ENCODE measurements at places on chromosomes 3 and 15.

- DNase-seq: no peak
These were observed 139.3 kb upstream of the ICE2 start for GRCh38 chr15:60618206-60618605.

- no peak for DNase-seq
These were observed 32.7 kb upstream of the DLG1 start for GRCh38 chr3:197331131-197331530.

GRCh38 chr15:77642793-77643430 lies 10.2 kb upstream of the LINGO1 start:
- DNase-seq: peak; percentile 68

DNA sequence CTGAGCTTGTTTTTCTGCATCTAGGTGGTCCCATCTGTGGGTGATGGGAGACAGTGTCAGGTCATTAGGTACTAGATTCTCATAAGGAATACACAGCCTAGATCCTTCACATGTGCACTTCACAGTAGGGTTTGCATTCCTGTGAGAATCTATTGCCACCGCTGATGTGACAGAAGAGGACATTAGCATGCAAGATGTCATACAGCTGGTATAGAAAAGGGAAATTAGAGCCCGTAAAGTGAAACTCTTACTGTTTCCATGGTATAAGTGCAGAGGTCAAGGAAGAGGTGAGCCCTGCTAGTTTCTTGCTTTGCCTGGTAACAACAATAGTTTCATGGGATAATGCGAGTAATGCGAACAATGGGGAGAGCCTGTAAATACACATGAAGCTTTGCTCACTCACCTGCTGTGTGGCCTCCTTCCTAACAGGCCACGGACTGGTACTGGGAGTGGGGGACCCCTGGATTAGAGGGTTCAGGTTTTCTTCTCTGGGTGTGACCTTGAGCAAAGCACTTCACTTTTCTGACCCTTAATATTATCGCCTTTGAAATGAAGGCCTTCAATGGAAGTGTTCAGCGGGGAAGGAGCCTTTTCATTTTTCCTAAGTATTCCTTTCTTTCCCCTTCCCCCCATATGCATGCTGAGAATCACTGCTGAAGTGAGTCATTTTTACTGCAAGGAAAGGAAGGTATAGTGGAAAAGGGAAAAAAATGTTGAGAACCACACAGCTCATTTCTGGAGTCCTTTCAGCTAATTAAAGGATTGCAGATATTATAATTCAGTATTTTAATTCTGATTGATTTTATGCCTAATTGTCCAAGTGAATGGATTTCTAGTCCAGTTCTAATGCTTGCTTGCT lies 286.4 kb downstream of the UBE2E2 start:
- DNase-seq: no peak

GRCh38 chr3:86239946-86240345 lies 751.0 kb downstream of the VGLL3 start:
- no peak for DNase-seq

DNA sequence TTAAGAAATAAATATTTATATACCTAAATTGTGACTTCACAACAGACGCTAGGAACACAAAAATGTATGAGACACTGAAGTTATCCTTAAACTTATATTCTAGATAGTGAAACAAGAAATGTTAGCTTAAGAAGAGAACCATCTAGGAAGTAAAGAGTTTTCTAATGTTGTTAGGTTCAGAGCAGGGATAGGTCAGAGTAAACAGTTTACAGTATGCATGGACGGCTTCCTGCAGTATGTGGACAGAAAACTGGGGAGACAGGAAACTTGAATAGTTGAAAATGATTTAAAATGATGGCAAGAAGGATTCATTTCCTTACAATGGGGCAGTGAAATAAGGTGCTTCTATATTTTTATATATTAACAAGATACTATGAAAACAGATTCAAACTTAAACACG lies 449.8 kb downstream of the MAGI1 start:
- no peak for DNase-seq

- no peak for DNase-seq
These were observed 17.7 kb downstream of the RBP1 start for GRCh38 chr3:139521816-139522215.

DNA sequence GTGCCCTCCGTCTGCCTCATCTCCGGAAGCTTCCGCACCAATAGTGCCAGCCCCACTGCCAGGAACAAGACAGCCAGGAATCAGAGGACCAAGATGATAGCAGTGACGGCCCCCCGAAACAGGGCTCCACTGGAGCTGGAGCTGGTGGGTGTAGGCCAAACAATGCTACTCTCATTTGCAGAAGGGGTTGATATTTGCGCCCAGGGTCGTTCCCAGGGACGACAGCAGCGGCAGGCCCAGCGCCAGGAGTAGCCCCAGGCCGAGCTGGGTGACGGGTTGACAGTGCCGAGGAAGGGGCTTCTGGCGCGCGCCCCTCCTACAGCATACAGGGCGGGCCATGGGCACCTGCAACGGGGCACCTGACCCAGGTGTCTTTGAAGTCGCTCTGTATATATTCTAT lies 301.4 kb downstream of the CNTN6 start:
- no peak for DNase-seq

DNA sequence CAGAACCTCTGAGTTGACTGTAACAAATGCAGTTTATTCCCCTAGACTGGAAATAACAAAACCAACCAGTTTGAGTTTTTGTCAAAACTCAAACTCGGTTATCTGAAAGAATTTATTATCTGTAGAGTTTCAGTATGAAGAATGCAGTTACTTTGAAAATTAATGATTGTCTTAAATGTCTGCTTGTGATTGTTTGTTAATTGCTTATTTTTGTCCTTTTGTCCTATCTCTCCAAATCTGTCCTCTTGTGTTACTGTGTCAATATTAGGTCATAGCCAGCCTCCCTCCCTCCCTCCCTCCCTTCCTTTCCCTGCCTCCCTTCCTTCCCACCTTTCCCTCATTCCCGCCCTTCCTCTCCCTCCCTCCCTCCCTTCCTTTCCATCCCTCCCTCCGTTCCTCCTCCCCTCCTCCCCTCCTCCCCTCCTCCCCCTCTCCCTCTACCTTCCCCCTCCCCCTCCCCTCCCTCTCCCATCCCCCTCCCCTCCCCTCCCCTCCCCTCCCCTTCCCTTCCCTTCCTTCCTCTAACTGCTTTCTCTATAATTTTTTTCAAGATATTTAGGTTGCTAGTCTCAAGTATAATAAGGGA lies 153.5 kb downstream of the FNDC3B start:
- no peak for DNase-seq

DNA sequence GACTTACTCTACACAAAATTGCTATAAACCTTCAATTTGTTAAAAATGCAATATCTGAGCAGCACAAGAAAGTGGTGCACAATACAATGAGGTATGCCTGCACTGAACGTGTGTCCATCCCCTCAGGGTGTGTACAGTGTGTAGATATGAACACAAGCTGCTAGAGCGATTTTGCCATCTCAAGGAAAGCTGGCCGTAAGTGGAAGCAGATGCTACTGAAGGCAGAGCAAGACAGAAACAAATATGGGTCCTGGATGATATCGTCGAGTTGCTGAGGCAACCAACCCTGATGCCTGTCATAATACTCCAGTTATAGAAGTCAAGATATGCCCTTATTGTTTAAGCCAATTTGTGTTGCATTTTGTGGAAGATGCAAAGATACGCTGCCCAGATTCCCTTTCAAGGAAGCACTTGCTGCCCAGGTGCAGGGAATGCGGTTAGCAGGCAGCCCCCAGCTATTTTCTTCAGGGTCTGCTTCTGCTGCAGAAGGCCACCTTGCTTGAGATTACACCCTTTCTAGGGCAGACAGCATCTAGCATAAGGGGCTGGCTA lies 25.8 kb upstream of the EHHADH start:
- no peak for DNase-seq

GRCh38 chr3:36132214-36132613 lies 248.1 kb upstream of the STAC start:
- DNase-seq: no peak

- DNase-seq: no peak
These were observed 334.0 kb upstream of the NR2F2 start for GRCh38 chr15:95996494-95996893.

- DNase-seq: no peak
These were observed 16.4 kb downstream of the ZNF654 start for GRCh38 chr3:88075497-88075896.

GRCh38 chr3:186511245-186511644 lies 32.9 kb downstream of the CRYGS start:
- peak; percentile 23 for DNase-seq

DNA sequence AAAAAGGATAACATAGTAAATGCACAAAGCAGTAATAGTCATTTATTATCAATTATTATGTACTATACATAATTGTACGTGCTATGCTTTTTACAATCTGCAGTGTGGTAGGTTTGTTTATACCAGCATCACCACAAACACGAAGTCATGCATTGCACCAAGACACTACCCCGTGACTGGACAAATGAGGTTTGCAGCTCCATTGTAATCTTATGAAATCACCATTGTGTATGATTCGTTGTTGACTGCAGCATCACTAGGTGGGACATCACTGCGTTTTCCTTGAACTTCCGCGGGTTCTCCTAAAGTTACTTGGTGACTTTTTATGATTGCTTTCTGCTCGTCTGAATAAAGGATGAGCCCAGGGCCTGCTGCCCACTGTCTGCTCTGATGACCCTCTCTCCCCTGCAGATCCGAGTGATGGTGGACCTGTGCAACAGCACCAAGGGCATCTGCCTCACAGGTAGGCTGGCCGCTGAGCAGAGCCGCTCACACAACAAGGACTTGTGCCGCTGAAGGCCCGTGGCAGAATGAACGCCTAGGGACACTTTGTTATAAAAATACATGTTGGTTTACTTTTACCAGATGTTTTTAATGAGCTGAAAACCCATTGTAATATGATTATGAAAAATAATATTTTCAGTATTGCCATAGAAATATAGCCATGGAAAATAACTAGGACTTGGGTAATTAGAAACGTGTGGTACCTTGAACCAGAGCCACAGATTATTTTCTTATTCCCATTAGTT lies 35.8 kb downstream of the GLDN start:
- peak; percentile 14 for DNase-seq

- no peak for DNase-seq
These were observed 8.7 kb downstream of the SPCS1 start for GRCh38 chr3:52714335-52715302.

GRCh38 chr15:56759450-56759845 lies 26.1 kb upstream of the ZNF280D start:
- peak; percentile 90 for DNase-seq

DNA sequence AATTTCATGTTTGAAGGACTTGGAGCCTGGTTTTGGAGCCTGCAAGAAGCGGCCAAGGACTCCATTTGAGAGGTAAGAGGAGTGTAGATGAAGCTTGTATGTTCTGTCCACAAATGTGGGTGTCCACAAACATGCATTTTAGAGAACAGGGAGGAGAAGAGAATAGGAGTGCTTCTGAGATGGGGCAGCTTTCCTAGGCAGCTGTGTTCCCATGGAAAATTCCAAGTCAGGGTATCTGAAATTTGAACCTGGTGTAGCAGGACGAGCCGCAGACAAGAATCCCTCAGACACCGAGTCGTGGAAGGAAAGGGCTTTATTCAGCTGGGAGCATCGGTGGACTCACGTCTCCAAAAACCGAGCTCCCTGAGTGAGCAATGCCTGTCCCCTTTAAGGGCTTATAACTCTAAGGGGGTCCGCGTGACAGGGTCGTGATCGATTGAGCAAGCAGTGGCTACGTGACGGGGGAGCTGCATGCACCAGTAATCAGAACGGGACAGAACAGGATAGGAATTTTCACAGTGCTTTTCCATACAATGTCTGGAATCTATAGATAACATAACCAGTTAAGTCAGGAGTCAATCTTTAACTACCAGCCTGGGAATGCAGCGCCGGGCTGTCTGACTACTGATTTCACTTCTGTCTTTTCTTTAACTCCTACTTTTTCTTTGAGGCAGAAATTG lies 71.4 kb upstream of the WDR72 start:
- DNase-seq: no peak

DNA sequence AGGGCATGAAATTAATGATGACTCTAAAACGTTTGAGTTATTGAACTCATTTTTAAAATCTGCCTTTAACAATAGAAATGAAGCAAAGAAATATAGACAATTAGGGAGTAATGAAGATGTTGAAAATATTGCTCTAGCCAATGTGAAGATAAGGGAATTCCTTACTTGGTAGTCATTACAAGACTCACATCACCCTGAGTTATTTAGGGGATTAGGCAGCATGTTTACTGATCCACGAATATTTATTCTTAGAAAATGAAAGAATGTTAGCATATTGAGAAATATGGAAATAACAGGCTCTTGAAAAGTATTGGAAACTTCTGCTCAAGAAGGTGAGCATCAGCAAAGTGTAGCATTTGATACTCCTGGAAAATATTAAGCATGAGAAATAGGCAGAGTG lies 398.1 kb upstream of the ARPP21 start:
- no peak for DNase-seq

GRCh38 chr3:74787011-74787410 lies 172.6 kb upstream of the CNTN3 start:
- DNase-seq: no peak

GRCh38 chr3:100001526-100002270 lies 112.6 kb downstream of the FILIP1L start:
- DNase-seq: peak; percentile 98

- no peak for DNase-seq
These were observed 50.1 kb upstream of the DYNC1LI1 start for GRCh38 chr3:32620611-32621310.

- no peak for DNase-seq
These were observed 267.0 kb downstream of the ZBTB20 start for GRCh38 chr3:114880078-114880477.

GRCh38 chr3:177201700-177202397 lies 4.6 kb upstream of the TBL1XR1 start:
- peak; percentile 96 for DNase-seq

DNA sequence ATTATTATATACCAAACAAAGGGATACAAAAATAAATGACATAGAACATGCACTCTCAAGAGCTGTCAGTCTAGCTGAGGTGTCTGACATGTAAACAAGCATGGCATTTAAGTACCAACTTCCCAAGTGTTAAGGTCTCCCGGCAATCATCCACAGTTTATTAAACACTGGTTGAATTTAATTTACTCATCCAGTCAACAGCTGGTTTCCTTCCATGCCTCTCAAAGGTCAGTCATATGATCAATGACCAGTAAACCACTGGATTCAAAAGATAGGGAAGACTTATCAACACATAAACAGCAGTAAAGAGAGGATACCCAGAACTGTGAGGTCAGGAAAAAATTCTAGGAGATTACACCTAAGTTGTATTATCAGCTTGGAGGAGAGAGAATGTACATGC lies 80.4 kb downstream of the ADAM10 start:
- DNase-seq: no peak

DNA sequence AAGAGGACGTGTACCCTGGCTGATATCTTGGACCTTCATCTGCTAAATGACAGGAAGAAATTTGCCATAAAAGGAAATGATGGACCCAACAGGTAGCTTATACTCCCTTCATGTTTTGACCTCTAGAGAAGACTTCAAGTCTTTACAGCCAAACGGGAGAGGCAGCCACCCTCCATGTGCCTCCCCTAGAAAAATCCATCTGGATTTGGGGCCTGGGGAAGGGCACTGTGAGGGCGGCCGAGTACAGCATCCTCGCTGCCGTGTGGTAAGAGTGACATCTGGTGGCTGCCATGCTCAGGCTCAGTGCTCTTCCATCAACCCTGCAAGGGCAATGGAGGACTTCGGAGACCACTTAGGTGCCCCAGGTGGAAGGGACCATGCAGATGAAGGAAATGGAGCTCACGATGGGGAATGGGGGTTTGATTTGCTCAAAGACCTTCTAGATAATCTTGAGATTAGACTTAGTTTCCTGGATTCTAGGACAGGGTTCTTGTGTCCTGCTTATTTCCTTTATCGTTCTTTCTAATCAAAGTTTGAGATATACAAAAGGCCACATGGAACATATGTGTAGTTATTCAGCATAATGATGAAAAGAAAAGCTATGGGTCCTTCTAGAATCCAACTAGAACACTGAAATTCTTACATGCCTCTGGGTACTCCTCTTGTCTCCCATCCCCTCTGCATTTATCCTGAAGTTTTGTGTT lies 44.4 kb downstream of the AQP9 start:
- DNase-seq: peak; percentile 69

GRCh38 chr3:50587806-50588758 lies 18.8 kb downstream of the HEMK1 start:
- no peak for DNase-seq
